ENCODE measurements at places on chromosomes 12 and 14.

DNA sequence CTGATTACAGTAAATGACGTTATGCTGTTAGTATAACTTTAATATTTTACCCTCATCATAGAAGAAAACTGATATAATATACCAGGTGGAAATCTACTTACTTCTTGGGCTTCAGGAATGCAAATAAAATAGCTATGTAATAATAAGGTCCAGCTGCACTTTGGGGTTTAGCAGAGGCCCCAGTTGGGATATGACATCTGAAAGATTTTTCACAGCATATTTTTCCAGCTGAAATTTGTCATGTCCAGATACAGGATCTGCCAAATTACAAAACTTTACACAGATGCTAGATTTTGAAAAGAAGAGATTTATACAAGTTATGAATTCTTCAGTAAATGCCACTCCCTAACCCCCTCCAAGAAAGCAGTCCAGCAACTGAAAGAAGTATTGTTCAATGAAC, 29.2 kb upstream of the DCN start:
- DNase-seq = peak; percentile 20

- no peak for DNase-seq
Measured at GRCh38 chr14:59316151-59316830, 127.8 kb downstream of the DAAM1 start.

DNA sequence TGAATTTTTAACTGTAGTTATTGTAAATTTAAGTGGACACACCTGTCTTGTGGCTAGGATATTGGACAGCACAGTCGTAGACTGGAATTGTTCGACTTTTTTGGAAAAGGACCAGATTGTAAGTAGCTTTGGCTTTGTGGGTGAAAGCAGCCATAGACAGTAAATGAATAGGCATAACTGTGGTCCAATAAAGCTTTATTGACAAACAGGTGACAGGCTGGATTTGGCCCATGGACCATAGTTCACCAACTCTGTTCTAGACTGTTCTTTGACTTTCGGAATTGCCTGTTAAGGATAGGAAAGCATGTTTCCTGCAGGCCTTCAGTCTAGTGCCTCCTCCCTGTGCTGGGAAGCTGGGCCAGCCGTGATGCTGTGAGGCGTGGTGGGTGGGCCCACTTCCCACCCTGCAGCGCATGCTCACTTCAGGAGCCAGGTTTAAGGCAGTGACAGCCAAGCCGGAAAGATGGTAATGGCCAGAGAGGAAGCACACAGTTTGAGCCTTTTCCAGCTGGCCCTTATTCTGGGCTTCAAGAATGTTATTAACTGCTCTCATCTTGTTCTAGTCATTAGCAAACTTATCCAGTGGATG, 51.8 kb downstream of the PPP2R5C start:
- no peak for DNase-seq

GRCh38 chr12:19026034-19026433, 103.5 kb upstream of the PLEKHA5 start:
- DNase-seq = no peak

- DNase-seq = no peak
Measured at GRCh38 chr14:71336489-71337192, 429.4 kb downstream of the PCNX1 start.

DNA sequence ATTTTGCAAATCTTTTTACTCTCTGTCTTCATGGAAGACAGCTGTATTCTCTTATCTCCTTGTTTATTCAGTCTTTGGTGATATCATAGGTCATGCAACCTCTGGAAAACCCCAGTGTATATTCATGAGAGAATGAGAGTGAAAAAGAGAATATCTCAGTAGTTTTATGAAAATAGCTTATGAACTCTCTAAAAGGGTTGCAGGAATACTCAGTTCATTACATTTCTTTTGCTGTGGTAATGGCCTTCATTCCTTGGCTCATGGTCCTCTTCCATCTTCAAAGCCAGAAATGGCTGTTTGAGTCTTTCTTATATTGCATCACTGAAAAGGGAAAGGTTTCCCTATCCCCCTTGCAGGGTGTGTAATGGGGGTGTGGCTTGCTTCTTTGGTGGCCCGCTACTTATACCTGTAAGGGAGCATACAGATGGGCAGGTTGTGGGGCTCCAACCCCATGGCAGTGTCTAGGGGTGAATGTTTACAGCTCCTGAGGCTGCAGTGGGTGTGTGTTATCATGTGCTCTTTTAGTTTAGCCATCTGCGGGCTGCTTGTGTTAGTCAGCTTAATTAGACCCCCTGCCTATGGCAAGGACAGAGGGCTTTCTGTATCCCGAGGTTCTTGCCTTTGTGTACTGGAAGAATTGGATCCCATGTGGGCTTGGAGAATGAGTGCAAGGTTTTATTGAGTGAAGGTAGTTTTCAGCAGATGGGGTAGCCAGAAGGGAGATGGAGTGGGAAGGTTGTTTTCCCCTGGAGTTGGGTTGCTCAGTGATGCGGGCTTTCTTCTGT, 150.2 kb downstream of the CCDC91 start:
- DNase-seq = no peak

GRCh38 chr12:76531056-76531455, 28.5 kb downstream of the OSBPL8 start:
- DNase-seq = no peak

- DNase-seq = no peak
Measured at GRCh38 chr14:31897581-31898186, 179.4 kb upstream of the ARHGAP5 start.

- DNase-seq = peak; percentile 66
Measured at GRCh38 chr12:88206601-88207000, 64.5 kb downstream of the TMTC3 start.

DNA sequence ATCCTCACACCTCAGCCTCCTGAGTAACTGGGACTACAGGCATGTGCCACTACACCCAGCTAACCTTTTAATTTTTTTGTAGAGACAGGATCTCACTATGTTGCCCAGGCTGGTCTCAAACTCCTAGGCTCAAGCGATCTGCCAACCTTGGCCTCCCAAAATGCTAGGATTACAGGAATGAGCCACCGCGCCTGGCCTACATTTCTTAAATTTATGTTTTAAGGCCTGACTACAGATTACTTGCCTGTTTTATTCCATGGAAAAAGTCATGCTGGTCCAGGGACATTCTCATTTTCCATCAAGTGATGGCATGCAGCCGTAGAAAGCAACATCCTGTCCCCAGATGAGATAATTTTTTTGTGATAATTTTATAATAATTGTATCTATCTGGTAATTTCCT, 6.1 kb downstream of the CD9 start:
- DNase-seq = no peak

GRCh38 chr14:105484069-105484996, 2.4 kb upstream of the CRIP1 start:
- no peak for DNase-seq

DNA sequence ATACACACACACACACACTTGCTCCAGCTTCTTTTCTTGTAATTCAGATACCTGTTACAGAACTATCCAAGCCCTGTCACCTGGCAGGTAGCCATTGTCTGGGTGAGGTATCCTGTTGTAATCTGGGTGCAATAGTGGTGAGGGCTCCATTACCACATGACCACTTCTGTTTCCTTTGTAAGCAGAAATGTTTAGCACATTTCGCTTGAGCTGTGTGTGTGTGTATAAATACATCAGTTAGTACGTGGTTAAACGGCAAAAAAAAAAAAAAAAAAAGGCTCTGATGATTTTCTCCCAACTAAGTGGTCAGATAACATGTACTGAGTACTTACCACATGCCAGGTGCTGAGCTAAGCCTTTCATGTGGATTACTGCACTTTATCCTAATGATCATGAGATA, 129.3 kb upstream of the SSTR1 start:
- DNase-seq = no peak

Measured in GM04504 (cell line).